ENCODE measurements at places on chromosomes 4 and X.

DNA sequence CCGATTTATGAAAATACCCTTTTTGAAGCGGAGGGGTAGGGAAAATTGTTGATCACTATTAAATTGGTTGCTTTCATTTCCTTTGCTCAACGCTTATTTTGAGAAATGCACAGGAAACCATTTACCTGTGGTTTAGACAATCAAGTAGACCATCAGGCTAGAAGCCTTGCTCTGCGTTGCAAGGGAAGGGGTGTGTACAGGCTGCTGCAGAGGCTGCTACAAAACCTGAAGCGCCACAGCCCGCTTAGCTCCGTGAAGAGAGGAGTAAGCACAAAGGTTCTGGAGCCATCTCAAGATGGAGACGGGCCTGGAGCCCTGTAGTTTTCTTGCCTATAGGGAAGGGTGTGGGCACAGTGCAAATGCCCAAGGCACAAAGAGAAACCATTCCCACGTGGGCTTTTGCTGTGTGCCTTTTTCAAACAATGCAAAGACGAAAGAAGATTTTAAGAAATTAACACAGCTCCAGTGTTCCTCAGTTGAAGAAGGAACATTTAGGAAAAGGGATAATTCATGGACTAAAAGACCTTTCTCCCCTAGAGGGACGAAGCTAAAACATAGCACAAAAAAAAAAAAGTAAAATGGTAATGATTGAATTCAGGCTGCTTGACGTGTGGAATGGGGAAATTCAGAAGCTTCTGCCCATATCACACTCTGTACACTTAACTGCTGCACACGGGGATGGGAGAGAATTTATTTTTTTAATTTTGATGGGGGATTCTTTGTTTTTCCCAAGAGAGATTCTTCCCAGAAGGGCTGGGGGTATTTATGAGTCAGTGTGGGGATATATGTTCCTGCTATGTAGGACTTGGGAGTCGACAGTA lies 3.5 kb downstream of the TMSB4X start:
- DNase-seq: no peak

DNA sequence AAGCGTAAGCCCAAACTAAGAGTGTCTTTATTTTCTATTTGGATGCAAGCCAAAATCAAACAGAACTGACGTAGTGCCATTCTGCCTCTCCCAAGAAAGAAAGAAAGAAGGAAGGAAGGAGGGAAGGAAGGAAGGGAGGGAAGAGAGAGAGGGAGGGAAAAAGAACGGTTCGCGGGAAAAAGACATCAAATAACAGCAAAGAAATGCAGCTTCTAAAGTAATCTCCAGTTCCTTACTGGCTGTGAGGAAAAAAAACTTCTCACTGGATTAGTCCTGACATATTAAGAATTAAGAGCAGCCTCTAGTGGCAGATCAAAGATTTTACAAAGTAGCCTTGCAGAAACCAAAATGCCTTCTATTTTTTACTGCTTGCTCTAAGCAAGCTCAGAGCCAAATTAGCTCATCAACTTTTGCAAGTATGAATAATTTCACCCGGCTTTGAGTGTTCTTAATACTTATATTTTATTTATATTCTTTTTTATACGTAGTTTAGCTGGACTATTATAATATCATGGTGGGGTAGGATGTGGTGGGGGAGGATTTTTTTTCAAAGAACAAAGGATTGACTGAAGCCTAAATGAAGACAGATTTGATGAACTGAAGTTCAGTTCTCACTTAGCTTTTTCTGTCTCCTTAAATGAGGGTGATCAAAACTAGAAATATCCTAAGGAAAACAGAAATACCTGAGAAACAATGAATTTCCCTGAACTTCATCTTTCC lies 36.6 kb downstream of the PITX2 start:
- DNase-seq: no peak

DNA sequence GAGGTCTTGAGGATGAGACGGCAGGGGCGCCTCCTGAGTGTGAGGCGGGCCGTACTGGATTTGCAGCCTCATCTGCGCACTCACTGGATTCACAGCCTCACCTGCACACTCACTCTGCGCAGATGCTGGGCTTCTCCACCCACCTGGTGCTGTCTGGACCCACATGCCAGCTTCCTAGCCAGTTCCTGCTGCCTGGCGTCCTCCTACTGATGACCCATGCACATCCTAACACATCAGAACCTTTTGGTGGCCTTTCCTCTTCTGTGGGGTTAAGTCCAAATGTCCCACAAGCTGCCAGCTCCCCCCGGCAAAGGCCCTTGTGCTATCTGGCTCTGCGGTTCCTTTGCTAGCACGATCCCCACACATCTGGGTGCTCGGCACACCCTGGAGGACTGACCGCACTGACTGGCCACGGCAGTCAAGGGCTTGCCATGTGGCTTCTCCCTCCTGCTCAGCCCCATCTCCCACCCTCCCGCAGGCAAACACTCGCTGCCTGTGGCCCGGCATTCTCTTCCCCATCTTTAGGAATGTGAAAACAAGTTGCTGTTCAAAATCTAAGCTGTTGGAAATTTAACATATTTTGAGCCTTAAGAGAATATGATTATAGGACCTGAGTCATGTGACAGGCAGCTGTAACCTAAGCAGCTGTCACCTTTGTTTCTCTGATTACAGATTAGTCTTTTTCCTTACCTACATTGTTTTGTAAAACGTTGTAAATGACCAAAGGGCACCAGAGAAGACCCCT lies 39.4 kb upstream of the AFAP1 start:
- no peak for DNase-seq

DNA sequence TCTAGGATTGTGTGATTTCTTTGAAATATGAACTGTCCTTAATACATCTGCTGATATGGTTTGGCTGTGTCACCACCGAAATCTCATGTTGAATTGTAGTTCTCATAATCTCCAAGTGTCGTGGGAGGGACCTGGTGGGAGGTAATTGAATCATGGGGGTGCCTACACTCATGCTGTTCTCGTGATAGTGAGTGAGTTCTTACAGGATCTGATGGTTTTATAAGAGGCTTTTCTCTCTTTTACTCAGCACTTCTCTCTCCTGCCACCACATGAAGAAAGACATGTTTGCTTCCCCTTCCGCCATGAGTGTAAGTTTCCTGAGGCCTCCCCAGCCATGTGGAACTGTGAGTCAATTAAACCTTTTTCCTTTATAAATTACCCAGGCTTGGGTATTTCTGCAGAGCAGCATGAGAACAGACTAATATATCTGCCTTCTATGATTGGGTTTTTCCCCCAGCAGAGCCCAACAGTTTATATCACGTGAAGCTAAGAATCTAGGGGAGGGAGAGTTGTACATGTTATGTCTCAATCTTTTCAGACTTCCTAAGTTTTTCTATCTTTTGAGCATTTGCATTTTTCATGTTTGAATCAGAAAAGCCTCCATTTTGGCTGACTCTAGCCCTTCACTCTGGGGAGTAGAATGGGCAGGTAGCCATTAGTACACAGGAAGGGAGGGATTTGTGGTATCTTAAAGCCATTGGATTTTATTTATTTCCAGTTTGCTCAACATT lies 58.9 kb downstream of the PLAC1 start:
- DNase-seq: no peak

GRCh38 chrX:78378476-78379115 lies 51.2 kb upstream of the CYSLTR1 start:
- DNase-seq: no peak

DNA sequence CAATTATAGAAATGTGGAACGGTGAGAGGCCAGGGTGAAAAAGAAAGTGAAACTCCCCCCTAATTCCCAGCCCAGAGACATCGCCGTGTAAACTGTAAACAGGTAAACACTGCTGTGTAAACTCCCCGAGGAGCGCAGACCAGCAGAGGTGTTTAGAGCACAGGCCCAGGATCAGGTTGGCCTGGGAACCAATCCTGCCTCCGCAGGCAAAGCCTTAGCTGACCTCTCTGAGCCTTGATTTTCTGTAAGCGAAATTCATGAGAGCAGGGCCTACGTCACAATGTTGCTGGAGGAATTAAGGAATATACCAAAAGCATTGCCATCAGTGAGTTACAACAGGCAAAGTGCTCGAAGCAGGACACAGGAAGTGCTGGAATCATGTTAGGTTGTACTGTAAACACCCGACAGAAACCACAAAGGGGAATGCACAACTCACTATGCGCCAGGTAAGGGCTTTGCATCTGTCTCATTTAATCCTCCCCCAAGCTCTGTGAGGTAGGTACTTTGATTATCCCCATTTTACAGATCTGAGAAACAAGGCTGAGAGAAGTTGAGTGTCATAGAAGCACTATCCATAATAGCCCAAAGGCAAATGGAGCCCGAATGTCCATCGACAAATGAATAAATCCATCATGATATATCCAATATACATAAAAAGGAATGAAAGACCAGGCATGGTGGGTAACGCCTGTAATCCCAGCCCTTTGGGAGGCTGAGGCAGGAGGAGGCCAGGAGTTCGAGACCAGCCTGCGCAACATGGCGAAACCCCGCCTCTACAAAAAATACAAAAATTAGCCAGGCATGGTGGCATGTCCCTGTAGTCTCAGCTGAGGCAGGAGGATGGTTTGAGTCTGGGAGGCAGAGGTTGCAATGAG lies 30.7 kb upstream of the KIAA0232 start:
- DNase-seq: no peak

DNA sequence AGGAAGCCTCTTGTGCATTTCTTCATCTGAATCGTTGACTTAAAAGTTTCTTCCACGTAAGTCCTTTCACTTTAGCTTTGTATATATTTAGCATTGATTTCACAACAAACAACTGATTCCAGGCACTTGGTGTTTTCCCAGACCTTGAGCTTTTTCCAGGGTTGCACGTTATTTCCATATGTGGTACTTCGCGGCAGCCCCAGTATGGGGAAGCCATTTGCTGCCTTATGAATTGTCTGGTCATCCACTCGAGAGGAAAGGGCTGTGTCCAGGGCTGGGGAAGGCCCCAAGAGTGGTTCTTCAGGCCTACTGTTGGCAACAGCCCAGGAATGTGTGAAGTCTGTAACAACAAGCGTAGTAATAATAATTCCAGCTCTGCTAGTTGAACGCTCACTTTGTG lies 2.8 kb upstream of the TLR8 start:
- DNase-seq: no peak

DNA sequence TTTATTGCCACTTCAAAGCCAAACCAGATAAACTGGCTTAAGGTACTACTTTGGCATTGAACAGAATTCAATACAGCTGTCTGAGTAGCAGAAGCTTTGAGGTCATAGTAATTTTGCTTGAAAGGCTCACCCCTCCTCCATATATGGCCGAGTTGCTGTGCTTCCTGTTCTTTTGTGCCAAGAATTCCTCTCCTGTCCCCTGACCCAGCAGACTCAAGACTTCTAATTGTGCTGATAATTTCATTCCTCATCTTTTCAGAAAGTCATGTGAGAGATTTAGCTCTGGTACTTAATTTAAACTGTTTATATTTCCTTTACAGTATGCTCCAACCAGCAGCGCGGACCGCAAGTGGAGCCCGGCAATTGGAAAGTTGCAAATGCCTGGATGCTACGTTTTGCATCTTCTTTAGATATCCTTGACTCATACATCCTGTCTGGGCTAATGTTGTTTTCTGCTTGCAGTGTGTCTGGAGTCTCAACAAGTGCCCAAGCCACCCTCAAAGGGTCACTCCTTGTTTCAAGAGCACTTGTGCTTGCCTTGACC lies 373.4 kb downstream of the PDGFC start:
- DNase-seq: no peak

GRCh38 chrX:21374994-21375707 lies 933 bp downstream of the CNKSR2 start:
- no peak for DNase-seq

GRCh38 chr4:24226023-24226422 lies 336.2 kb upstream of the PPARGC1A start:
- no peak for DNase-seq

DNA sequence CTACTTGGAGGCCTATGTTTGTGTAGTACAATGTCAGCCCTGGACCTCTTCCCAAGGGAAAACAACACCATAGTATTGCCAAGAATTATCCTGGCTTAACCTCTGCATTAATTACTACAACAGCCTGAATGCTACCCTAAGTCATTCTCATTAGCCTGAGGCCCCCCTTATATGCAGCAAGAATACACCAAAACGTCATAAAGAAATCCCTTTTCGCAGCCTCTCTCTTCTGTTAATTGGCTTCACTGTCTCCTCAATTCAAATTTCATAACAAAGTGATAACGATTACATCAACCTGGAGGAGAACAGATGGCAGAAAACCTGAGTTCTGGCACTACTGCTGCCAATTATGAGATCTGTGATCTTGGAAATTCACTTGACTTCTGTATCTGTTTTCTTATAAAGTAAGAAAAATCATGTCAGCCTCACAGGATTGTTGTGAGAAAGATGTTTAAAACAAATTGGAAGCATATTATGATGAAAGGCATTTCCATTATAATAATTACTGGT lies 1663.1 kb downstream of the STIM2 start:
- DNase-seq: no peak

- no peak for DNase-seq
Measured at GRCh38 chr4:180650273-180650672, 1592.9 kb upstream of the TENM3 start.

DNA sequence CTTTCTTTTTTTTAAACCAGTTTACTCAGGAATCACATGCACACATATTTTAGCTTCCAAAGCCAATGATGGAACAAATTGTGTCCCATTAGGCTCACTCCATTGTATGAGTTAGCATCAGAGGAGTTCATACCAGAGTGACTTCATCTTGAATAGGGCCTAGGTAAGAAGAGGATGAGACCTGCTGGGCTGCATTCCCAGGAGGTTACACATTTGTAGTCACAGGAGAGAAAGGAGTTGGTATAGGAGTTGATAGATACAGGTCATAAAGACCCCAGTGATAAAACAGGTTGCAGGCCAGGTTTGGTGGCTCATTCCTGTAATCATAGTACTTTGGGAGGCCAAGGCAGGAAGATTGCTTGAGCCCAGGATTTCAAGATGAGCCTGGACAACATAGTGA lies 9.3 kb downstream of the PDGFRA start:
- no peak for DNase-seq

- peak; percentile 41 for DNase-seq
Measured at GRCh38 chr4:83010522-83011318, at the start of gene LIN54. LIN54 (minus strand) TSS chr4:83010823; CDS start chr4:82984844, 25,979 bp downstream.

DNA sequence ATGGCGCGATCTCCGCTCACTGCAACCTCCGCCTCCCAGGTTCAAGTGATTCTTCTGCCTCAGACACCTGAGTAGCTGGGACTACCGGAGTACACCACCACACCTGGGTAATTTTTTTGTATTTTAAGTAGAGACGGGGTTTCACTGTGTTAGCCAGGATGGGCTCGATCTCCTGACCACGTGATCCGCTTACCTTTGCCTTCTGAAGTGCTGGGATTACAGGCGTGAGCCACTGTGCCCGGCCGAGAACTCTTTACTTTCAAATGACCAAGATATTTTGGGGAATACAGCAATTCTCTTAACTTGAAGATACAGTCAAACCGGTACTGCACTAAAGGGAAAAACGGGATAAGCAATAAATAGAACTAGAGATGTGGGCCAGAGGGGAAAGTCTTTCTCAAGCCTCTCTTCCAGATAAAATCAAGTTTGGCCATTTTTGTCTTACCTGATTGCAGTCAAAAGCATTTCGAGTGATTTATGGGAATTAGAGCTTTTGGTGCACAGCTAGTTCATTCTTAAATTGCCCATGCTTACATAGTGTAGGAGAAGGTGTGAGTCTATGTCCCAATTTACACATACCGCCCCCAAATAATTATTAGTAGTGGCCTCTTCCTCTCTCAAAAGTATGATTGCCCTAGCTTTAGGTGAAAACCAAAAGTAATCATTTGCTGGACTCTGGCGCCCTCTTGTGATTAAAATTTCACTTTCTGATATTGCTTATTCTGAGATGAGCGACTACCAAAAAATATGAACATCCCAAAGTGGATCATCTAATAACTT lies 53.2 kb upstream of the ABCG2 start:
- peak; percentile 3 for DNase-seq

Data from nucleus accumbens (tissue), 56 donors.